ENCODE measurements at places on chromosomes 3 and 15.

- ATAC-seq: no peak
Measured at GRCh38 chr3:40719660-40720287, 195.0 kb downstream of the ZNF621 start.

DNA sequence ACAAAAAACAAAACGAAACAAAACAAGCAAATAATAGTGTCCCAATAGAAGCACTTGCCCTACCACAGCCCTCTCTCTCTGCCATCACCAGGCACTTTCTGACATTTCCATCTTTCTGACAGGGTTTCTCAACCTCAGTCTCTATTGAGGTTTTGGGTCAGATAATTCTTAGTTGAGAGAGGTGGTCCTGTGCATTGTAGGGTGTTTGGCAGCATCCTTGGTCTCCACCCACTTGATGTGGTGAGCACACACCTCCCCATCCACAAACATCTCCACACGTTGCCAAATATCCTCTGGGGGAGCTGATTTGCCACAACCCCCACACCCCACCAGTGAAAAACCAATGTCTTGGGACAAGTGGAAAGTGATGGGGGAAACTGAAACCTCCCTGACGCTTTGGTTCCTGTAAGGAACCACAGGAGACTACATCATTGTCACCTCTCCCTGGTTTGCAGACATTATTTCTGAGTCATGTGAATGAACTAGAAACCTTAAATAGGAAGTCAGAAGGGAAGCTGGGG is 733.7 kb upstream of the CFAP20DC start:
- ATAC-seq: peak; percentile 82

DNA sequence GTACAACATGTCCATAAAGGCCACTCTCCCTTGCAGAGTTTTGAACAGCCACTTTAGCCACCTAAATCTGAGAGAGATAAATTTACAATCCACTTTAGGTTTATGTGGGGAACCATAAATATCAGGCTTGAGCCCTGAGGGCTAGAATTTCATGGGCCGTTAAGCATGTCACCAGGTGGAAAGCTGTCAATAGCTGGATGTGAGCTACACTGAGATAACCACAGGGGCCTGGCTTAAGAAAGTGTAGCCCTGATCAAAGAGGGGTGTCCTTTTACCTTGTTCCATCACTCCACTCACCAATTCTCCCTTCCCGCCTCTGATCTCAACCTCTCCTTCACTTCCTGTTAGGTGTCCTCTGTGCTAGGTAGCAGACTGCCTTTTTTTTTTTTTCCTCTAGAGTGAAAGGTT is 172.8 kb upstream of the ICE2 start:
- ATAC-seq: no peak

GRCh38 chr3:162390891-162391290 is 894.3 kb downstream of the OTOL1 start:
- ATAC-seq: no peak

GRCh38 chr3:97684490-97684889 is 80.1 kb upstream of the ARL6 start:
- ATAC-seq: no peak

- ATAC-seq: no peak
Measured at GRCh38 chr3:142213298-142213697, 12.1 kb downstream of the GK5 start.

GRCh38 chr3:11434017-11434526 is 161.9 kb downstream of the ATG7 start:
- no peak for ATAC-seq

DNA sequence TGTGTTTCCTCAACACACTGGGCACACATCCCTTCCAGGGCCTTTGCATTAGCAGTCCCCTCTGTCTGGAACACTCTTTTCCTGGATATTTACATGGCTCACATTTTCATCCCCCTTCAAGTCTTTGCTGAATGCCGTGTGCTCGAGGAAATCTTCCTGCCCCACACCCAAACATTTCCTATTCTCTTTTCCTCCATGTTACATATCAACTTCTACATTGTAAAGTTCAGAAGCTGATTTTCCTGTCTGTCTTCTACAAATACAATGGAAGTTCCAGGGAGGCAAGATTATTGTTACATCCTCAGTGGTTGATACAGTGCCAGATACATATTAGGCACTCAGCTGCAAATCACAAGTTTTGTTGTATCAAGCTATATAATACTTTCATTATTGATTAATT is 4.1 kb downstream of the ACAD11 start:
- no peak for ATAC-seq

DNA sequence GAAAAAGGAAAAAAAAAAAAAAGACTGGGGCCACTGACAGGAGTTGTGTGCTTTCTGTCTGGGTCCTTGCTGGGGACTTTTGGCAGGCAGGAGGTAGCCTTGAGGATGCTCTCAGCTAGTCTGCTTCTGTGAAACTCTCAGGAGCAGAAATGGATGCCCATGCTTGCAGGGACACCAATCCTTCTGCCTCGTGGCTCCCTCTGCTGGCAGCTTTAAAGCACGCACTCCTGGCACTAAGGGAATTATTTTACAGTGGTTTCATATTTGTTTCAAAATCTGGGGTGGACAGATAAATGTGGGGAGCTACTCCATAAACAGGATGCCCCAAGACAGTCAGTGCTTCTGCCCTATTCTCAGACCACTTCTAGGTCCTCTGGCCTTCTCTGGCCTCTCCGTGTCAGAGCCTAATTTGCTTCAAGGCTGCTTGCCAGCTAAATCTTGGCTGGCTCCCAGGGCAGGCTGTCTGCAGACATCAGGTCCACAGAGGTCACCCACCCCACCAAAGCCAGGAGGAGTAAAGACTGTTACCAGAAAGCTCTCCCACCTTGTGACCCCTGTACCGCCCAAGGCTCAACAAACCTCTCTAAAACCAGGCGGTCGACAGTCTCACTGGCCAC is 17.1 kb downstream of the TRAIP start:
- ATAC-seq: peak; percentile 79

DNA sequence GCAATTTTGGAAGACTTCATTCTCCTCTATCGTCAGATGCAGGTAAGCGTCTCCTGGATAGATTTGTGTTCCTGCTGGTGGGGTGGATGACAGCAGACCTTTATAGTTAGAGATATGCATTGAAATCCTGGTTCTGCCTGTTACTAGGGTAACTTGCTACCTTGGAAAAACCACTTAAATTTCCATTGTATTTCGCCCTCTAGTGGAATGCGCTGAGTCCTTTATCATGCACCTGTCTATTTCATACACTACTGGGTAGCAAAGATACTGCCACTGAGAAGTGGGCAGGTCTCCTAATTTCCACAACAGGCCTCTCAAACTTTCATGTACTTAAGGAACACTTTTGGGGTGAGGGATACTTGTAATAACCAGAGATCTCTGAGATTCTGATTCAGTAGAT is 209.5 kb upstream of the SUCLG2 start:
- ATAC-seq: no peak

DNA sequence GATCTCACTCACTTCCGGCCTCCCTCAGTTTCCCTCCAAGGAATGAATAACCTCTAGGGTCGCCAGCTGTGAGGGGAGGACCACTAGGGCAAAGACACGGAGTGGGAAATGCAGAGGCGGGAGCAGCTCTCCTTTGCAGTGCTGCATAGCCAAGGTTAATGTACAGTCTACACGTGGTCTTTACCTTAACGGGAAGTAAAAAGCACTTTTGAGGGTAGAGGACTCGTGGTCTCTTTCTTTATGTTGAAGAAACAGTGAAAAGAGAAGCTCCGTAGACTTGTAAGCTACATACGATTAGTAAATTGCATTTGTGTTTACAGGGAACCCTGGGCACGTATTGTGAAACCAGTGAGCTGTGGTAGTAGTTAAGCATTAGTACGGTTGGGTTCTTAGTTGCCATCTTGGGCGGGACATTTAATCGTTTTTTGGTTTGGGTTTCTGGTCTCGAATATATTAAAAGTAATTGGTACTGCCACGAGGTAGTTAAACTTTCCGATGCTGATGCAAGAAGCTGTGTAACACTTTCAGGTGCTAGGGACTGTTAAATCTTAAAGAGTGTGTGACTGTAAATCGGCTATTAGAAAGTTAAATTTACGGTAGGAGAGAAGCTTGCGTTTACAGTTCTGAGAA is 828 bp downstream of the U2SURP start:
- ATAC-seq: peak; percentile 41

- ATAC-seq: no peak
Measured at GRCh38 chr3:30557746-30558303, 48.6 kb upstream of the TGFBR2 start.

DNA sequence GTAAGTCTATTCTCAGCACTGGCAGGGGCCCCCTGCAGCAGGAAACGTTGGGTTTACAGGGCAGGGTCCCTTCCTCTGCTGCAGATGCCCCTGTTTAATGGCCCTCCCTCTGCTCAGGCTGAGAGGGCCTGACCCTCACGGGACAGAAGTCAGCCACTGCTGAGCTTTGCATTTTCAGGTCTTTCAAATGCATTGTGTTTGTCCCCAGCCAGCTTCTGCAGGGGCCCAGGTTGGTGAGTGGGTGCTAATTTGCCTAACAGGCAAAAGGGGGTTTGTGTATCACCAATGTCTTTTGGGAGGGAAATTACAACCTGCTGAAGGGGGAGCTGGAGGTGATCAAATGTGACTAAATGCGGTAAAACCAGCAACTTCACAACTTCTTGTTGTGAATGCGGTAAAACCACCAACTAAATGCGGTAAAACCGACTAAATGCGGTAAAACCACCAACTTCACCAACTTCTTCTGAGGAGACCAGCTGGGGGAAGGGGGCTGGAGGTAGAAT is 44.8 kb upstream of the UBE2E1 start:
- no peak for ATAC-seq

DNA sequence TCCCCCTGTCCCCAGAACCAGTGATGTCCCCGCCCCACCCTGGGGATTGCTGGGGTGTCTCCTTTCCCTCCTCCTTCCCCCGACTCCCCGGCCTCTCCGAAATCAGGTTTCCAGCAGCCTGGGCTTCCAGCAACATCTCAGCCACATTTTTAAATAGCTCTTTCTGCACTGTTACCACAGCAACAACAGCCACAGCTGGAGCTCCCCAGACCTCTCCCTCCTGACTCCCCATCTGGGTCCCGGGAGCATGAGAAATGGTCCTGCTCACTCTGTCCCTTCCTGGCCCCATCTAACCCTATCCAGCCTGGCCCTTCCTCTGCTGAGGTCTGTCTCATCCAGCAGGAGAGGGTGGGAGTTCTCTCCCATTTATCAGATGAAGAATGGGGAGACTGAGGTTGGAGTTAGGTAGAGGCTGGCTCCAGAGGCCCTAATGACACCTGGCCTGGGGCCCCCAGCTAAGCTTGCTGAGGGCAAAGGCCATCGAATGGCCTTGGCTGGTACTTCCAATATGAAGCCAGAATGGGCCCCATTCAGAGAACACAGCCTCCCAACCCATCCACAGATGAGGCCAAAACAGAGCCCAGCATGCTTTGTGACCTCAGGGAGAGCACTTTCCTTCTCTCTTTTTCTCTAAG is 1.5 kb downstream of the CAMK1 start:
- no peak for ATAC-seq

GRCh38 chr3:148800414-148800813 is 27.2 kb upstream of the CPB1 start:
- ATAC-seq: no peak

- ATAC-seq: no peak
Measured at GRCh38 chr3:196967412-196968232, 1.0 kb downstream of the PIGZ start.

GRCh38 chr3:97935842-97936241 is 36.4 kb downstream of the RIOX2 start:
- no peak for ATAC-seq

GRCh38 chr3:73449774-73450173 is 175.0 kb downstream of the PDZRN3 start:
- ATAC-seq: no peak

DNA sequence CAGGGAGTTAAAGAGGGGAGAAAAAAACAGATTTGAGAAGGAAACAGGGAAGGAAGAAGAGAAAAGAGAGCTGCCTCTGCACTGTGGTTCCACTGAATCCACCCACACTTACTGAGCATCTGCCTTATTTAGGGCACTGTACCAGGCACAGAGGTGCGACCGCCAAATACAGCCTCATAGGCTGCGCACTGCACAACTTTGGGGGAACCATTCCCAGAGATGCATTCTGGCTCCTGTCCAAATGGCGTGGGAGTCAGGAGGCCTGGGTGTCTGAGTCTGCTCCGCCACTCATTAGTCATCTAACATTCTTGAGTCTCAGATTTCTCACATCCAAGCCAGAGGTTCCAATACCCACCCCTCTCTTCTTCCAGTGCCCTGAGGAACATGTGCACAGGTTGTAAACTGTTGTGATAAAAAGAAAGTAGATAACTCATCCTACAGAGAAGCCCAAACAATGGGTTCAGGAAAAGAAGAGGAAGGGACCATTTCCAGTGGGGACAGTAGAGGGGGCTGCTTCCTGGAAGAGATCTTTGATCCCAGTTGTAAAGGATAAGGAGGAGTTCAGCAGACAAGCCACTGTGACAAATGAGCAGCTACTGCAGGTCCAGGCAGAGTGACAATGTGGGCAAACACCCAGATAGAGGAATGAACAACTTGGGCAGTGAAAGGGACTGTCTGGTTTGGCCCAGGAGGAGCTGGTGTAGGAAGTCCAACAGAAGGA is 254.6 kb downstream of the UACA start:
- ATAC-seq: no peak

- ATAC-seq: no peak
Measured at GRCh38 chr15:71447328-71448250, 332.3 kb downstream of the THSD4 start.

- ATAC-seq: no peak
Measured at GRCh38 chr3:194871864-194872668, 186.4 kb downstream of the FAM43A start.

DNA sequence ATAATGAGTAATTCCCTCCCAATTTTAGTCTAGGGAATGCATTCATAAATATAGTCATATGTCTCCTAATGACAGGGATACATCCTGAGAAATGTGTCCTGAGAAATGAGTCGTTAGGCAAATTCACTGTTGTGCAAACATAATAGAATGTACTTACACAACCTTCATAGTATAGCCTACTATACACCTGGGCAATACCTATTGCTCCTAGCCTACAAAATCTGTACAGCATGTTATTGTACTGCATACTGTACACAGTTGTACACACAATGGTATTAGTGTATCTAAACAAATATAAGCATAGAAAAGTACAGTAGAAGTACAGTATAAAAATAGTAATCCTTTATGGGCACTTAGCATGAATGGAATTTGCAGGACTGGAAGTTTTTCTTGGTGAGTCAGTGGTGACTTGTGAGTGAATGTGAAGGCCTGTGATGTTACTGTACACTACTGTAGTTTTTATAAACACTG is 6.6 kb downstream of the DTWD1 start:
- ATAC-seq: no peak

- no peak for ATAC-seq
Measured at GRCh38 chr15:52798529-52799101, 8.5 kb upstream of the ONECUT1 start.

Data from activated CD4-positive, CD25-positive, alpha-beta regulatory T cell treated with anti-CD3 and anti-CD28 coated beads, Interleukin-2, amount 50 U/mL, for 24 hours (primary cell).